ENCODE measurements at places on chromosomes 13 and 19. TPM values are rescaled to one million over a fixed set of nuclear protein-coding genes. Genes with fewer than 3 reads are reported as not detected.

GRCh38 chr13:33776239-33776881 lies 41.6 kb upstream of the RFC3 start:
- no peak for DNase-seq

DNA sequence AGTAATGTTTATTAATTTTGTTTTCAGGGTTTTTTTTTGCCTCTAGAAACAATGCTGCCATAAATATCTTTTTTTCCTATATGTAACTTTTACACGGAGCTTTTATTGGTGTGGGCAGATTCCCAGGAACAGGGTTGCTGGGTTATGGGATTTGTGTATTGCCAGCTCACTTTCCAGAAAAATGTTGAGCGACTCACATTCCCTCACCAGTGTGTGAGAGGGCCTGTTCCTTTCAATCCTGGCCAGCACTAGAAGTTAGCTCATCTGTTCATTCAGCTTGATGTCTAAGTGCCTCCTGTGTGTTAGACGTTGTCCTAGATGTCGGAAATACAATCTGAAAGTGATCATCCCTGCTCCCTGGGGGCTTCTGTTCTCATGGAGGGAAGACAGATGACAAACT lies 2.6 kb downstream of the ZNF71 start:
- no peak for DNase-seq

- DNase-seq, result no peak
Measured at GRCh38 chr13:33524086-33524485, 238.5 kb upstream of the STARD13 start.

- DNase-seq, result peak; percentile 48
Measured at GRCh38 chr13:77779552-77780272, 82.2 kb downstream of the SLAIN1 start.

DNA sequence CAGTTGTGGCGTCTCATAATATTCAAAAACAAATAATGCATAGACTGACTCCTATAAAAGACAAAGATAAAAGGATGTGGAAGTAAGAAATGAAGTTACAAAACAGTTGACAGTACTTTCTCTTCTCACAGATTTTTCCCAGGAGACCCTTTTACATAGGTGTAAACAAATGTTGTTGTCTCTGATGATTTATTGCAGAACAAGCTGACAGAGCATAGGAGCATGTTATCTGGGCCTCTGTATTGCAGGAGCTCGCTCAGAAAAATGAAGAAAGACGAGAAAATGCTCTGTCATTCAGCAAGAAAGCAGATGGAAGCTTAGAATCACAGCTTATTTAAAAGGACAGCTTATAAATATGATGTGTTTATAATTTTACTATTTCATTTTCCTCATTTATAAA lies 353.6 kb upstream of the GPC6 start:
- DNase-seq, result no peak

- no peak for DNase-seq
Measured at GRCh38 chr13:63773476-63773875, 2357.8 kb upstream of the PCDH20 start.

- no peak for DNase-seq
Measured at GRCh38 chr19:36153126-36153525, 879 bp upstream of the COX7A1 start.

DNA sequence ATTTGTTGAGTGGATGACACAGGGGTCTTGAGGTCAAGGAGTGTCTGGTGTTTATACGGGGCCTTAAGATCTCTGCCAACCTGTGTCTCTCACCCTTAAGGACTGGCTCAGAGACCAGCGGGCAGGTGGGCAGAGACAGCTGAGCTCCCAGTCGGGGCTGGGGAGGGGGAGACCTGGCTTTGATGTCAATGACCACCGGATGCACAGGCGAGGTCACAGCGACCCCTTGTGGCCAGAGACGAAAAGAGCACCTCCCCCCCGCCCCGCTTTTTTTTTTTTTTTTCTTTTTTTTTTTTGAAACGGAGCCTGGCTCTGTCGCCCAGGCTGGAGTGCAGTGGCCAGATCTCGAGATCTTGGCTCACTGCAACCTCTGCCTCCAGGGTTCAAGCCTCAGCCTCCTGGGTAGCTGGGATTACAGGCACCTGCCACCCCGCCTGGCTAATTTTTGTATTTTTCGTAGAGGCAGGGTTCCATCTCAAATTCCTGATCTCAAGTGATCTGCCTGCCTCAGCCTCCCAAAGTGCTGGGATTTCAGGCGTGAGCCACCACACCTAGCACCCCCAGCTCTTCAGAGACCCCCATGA lies 12.1 kb upstream of the KLK14 start:
- no peak for DNase-seq

- DNase-seq, result no peak
Measured at GRCh38 chr13:27635266-27635665, 13.6 kb downstream of the POLR1D start.

DNA sequence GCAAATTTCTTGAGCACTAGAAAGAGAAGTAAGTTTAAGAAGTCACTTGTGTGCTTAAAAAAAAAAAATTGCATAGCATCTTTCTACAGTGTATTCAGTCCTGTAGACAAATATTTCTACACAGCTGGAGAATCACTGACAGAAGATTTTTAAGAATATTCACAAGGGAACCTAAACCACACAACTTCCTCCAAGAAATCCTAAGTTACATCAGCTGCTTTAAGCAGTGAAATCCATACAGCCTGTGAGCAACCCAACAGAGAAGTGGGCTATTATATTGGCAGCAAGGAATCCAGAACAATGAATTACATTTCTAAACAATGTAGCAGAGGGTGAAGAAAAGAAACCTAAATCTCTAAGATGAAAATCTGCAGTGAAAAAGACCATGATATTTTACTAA lies 1.5 kb downstream of the DOCK9 start:
- no peak for DNase-seq

- no peak for DNase-seq
Measured at GRCh38 chr19:24029941-24030636, 56.9 kb upstream of the ZNF254 start.

- DNase-seq, result no peak
Measured at GRCh38 chr13:105345131-105345530, 1190.3 kb downstream of the EFNB2 start.

CALR3 gene
- not detected for total RNA-seq

ANKLE1 gene
- 17.2 TPM for total RNA-seq

SELENOV gene
- not detected for total RNA-seq

NALCN gene
- not detected for total RNA-seq

RNF113B gene
- total RNA-seq, result not detected

CDX2 gene
- total RNA-seq, result not detected

EFNA2 gene
- total RNA-seq, result not detected

ZNF99 gene
- not detected for total RNA-seq

NPAS1 gene
- total RNA-seq, result 0.41 TPM

Measured in activated CD8-positive, alpha-beta memory T cell treated with anti-CD3 and anti-CD28 coated beads, Interleukin-2, amount 10 ng/mL, durations not matched to agents 7 days and 5 days (primary cell).